ENCODE measurements at places on chromosomes 1 and 21.

DNA sequence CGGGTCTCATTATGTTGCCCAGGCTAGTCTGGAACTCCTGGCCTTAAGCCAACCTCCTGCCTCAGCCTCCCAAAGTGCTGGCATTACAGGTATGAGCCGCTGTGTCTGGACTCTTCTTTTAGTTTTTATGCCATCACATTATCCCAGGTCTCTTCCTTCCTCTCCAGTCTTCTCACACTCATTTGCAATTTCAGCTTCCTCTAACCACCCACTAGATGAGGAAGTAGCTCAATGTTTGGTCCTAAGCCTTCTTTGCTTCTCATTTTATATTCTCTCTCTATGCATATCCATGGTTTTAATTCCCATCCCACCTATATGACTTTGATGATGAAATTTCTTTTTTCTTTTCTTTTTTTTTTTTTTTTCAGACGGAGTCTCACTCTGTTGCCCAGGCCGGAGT lies 3.1 kb upstream of the ZBTB8A start:
- no peak for DNase-seq

DNA sequence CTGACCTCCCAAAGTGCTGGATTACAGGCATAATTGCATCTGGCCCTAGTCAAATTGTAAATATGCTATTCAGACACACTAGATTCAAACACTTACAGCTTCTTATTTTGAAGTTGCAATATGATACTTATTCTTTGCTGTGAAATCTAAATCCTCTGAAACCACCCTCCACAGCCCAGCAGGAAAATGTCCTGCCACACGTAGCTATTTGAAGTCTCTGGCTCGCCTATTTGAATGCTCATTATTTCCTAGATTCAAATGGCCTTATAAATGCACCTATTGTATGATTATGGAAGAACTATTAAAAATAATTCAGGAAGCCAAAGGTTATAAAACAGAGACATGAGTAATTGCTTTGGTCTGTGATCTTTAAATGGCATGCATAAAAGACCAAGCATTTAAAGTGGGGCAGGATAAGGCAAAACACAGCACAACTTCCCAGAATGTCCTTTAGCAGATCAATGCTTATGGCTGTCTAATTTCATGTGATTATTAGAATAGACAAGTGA lies 26.6 kb upstream of the FBXO28 start:
- DNase-seq = no peak

GRCh38 chr1:91997607-91998195 lies 32.1 kb upstream of the EPHX4 start:
- DNase-seq = peak; percentile 59

DNA sequence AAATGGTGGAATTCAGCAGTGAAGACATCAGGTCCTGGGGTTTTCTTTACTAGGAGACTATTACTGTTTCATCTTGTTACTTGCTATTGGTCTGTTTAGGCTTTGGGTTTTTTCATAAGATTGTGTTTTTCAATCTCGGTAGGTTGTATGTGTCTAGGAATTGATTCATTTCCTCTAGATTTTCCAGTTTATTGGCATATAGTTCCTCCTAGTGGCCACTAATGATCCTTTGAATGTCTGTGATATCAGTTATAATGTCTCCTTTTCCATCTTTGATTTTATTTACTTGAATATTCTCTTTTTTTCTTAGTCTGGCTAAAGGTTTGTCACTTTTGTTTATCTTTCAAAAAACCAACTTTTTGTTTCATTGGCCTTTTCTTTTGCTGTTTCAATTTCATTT lies 233.0 kb downstream of the RWDD3 start:
- no peak for DNase-seq

DNA sequence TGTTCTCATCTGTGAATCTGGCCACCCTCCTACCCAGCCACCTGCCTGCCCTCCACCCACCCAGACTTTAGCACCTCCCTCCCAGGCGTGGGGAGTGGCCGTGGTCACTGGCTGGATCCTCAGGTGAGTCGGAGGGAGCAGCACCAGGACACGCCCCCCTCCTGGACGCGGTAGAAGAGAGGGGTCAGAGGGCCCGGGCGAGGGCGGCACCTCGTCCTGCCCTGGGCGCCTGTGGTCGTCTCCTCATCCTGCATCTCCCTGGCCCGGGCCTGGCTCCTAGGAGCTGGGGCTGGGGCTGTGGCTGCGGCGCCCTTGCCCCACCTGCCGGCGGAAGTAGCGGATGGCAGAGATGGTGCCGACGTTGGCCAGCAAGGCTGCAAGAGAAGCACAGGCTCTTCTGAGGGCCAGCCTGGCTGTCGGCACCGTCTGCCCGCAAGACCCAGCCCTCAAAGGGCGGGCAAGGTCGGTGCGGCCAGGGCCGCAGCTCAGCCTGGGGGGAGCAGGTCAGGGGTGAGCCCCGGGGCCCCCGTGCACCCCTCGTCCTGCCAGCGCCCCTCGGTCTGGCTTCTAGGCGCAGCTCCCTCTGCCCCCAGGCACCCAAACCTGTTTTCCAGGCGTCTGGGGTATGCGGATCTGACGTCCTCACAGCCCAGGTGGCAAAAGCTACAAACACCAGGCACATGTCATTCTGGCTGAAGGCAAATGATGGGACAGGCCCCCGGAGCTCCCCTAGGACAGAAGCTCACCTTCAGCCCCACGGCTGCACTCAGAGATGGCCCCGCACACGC lies 5.8 kb downstream of the PERM1 start:
- DNase-seq = peak; percentile 73

- no peak for DNase-seq
Measured at GRCh38 chr1:184298440-184299405, 88.1 kb upstream of the C1orf21 start.

- no peak for DNase-seq
Measured at GRCh38 chr1:183318433-183318832, 99.7 kb downstream of the NMNAT2 start.

DNA sequence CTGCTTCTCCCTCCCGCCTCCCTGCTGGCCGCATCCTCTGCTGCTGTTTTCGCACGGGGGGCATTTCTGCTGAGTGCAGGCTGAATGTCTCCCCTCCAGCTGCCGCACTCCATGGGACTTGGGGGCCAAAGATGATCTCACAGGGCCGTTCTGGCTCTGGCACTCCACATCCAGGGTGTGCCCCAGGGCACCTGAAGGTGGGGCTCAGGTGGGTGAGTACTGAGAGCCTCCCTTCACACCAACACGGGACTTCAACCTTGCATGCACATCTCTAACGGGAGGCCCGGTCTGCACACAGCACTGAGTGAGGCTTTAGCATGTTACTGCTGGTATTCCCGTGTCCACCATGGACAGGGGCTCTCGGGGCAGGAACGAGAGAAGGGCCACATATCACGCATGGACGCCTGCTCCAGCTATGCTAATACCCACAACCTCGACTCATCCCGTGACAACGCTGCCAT lies 88.9 kb downstream of the DMRTB1 start:
- no peak for DNase-seq

GRCh38 chr1:154221278-154222001 lies 685 bp downstream of the UBAP2L start:
- peak; percentile 77 for DNase-seq

GRCh38 chr1:38651669-38652068 lies 207.9 kb downstream of the RRAGC start:
- DNase-seq = no peak

- DNase-seq = no peak
Measured at GRCh38 chr1:66840929-66841328, 39.9 kb upstream of the INSL5 start.

DNA sequence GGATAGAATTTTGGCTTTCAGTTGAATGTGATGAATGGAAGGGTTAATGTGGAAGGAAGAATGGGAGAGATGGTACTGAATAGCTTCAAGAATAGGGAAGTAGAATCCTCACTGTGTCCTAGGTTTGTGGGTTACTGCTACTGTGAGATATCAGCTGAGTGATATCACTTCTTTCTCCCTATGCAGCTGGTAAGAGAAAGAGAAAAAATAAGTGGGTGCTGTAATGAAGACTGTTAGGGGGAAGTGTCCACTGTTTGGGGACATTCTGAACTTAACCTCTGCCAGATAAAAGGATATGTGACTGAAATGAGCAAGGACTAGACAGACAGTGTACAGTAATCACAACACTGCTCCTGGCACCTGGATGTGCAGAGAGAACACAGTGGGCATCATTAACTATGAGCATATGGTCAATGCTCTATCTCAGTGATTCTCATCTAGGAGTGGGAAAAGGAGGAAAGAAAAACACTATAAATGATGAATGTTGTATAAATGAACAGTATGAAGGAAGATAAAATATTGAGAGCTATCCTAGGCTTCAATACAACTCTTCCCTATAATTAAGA lies 25.6 kb upstream of the MOB3C start:
- no peak for DNase-seq

DNA sequence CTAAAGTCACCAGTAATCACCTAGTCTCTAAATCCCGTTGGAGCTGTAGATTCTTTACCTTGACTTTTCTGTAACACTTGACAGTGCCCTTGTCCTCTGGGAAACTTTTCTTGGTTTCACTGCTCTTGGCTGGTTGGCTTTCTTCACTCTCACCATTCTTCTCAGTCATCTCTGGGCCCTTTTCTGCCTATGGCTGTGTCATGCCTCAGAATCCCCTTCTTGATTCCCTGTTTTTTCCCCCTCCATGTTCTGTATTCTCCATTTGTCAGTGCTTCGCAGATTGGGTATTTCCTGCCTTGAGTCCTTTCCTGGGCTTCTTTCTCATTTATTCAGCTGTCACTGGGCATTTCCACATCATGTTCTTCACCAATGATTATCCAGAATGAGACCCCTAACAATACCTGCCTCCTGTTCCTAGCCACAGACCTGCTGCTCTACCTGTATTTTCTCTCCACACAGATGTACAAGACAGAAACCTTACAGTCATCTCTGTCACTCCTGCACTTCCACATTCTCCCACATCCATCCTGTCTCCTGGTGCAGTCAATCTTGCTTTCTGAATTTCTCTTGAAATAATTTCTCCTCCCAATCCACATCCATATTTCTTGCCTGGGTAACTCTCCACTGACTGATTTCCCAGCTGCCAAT lies 14.7 kb downstream of the UCK2 start:
- DNase-seq = no peak

DNA sequence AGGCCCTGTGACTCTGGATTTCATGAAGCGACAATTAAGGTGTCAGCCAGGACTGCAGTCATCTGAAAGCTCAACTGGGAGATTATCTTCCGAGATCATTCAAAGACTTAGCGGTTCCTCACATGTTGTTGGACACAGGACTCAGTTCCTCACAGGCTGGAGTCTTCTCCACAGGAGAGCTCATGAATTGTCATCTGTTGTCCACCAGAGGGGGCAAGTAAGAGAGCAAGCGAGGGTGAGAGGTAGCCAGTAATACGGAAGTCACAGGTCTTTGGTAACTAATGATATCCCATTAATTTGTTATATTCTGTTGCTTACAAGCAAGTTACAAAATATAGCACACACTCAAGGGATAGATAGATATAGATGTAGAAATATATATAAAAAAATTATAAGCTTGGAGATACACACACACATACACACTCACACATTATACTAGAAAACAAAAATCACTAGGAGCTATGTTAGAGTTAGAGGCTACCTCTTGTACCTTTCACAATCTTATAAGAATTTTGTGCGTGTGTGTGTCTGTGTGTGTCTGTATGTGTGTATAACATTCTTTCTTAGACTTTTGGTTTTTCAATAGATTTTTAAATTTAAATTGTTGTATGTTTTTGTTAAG lies 1695.3 kb downstream of the BRINP3 start:
- no peak for DNase-seq

GRCh38 chr1:162930532-162930931 lies 69.6 kb upstream of the CCDC190 start:
- DNase-seq = no peak

- DNase-seq = no peak
Measured at GRCh38 chr1:71653952-71654351, 573.1 kb upstream of the ZRANB2 start.

- no peak for DNase-seq
Measured at GRCh38 chr1:81432654-81433109, 368.1 kb upstream of the ADGRL2 start.

DNA sequence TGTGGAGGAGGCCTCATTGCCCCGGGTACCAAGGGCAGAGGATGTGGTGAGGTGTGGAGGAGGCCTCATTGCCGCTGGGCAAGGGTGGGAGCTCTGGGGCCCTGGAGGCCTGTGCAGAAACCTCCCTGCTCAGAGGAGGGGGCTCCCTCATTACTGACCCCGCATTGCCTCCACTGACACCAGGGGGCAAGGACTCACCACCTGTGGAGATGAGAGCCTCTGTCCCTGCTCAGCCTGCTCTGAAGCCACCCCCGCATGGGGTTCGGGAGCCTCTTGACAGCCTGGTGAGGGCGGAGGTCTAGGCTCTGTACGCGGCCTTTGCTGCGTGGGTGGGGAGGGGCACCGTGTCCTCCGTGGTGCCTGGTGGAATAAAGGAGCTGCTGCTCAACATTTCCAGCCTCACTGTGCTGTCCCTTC lies 95.0 kb upstream of the COL6A1 start:
- no peak for DNase-seq

DNA sequence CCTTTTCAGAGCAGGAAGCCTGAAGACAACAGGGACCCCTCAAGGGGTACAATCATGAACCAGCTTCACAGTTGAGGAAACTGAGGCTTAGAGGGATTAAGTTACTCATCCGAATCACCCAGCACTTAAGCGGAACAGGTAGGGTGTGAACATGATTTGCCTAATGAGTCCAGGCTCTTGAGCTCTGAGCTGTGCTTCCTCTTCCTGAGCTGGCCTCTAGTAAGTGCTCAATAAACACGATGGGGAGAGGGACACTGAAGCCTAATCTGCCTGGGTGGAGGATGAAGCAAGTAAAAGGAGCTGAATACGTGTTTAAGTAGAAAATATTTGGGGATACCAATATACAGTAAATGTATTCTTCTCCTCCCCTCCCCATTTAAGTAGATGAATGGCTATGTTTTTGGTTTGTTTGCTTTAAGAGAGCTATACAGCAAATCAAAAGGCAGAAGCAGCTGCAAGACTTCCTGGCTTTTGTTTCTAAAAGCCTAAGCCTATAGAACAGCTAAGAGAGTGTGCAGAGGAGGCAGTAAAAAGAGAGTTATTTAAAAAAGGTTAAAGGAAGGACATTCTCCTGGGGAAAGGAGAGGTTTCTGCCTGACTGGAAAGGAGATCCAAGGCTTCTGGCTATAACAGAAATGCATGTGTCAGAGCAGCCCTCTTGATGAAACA lies 20.5 kb downstream of the STPG1 start:
- DNase-seq = peak; percentile 14

GRCh38 chr21:26195708-26196107 lies 25.1 kb upstream of the APP start:
- no peak for DNase-seq

DNA sequence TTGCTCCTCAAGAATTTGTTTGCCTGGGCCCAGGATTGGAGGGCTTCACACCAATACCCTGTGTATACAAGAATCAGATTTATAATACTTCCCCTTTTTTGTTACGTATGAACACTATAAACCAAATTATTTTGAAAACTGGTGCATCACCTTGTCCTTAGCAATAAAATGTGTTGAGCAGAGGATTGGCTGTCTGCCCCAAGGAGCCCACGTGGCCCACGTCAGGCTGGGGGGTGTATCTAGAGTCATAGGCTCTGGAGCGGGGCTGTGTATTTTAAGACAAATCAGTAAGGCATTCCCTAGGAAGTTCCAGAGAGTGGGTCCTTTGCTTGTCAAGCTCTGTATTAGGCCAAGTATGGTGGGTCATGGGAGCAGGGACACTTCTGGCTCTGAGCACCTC lies 2.0 kb upstream of the ST3GAL3 start:
- DNase-seq = no peak

GRCh38 chr1:229007701-229008100 lies 263.2 kb upstream of the RAB4A start:
- no peak for DNase-seq

Measured in activated CD8-positive, alpha-beta T cell treated with anti-CD3 and anti-CD28 coated beads, Interleukin-2, amount 10 ng/mL, durations not matched to agents 7 days and 5 days (primary cell).